Osteocyte (in vitro differentiated cells): ENCODE measurements at places on chromosomes 5 and 9. TPM values are rescaled to one million over a fixed set of nuclear protein-coding genes. Genes with fewer than 3 reads are reported as not detected.

GRCh38 chr5:80082281-80082680, 47.1 kb downstream of the THBS4 start:
- no peak for DNase-seq

DNA sequence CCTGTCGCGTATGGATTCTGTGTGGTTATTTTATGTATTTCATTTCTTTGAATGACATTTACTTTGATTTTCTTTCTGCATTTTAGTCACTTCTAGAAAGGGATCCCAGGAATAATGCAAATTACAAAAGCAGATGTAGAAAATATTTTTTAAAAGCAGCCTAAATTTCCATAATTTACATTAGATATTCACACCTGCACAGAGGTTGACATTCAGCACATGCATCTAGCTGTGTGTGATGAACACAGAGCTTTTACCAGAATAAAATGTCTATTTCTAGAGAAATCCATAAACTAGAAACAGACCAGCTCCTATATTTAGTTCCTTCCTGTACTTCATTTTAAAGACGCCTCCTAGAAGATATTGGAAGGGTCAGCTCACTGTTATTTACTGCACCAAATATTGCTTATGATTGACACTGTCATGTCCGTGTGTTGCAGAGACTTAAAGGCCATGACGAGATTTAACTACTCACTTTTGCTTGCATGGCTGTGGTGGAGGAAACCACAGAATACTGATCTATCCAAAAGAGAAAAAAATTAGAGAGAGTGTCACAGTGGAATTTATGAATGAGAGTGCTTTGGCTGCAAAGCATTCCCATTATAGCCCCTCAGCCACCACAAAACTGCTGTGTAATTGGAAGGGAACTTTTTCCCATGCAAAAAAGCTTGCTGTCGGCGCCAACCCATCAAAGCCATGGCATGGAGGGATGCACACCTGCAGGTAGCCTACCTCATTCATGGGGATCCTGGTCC, 58.1 kb downstream of the EBF1 start:
- DNase-seq: no peak

GRCh38 chr5:146618434-146618833, 102.4 kb upstream of the GPR151 start:
- no peak for DNase-seq

- no peak for DNase-seq
Measured at GRCh38 chr5:73815631-73816030, 189.6 kb downstream of the ARHGEF28 start.

C9orf50 gene
- not detected in 2 replicates for total RNA-seq

PAEP gene
- total RNA-seq: not detected in 2 replicates

ALDOB gene
- total RNA-seq: not detected in 2 replicates

BBLN gene
- total RNA-seq: 93.3 and 93.9 TPM in 2 replicates
